ENCODE measurements at places on chromosomes 2 and 18.
A peak's percentile ranks its signal among the peaks of the same experiment; 100 is the strongest.

DNA sequence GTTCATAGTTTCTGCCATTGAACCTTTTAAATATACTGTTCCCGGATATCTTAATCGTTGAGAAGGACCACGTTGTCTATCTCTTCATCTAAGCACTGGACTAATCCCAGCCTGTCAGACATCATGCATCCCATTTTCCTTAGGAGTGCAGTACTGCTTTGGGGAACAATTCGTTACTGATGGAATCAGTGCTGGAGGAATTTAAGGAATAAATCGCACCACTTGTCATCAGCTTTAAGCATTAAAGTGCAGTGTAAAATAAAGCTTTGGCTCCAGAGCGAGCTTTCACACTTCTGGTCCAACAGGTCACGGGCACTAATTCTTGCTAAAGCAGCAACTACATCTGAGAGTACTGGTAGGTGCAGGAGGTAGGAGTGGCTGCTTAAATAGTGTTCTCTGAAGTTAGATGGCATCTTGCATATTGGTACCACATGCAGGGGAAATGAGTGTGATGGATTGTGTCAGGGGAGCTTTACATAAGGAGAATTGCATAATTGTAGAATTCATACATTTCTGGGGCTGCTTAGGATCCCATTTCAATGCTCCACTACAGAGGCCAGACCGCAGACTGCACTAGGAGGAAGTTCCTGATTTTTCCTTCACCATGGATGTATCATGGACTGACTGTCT is 105.7 kb upstream of the RASGRP3 start:
- DNase-seq = no peak

GRCh38 chr2:6906165-6906741 is 11.0 kb upstream of the RNF144A start:
- DNase-seq = no peak

GRCh38 chr2:74464406-74464805 is 776 bp downstream of the MOGS start:
- no peak for DNase-seq

DNA sequence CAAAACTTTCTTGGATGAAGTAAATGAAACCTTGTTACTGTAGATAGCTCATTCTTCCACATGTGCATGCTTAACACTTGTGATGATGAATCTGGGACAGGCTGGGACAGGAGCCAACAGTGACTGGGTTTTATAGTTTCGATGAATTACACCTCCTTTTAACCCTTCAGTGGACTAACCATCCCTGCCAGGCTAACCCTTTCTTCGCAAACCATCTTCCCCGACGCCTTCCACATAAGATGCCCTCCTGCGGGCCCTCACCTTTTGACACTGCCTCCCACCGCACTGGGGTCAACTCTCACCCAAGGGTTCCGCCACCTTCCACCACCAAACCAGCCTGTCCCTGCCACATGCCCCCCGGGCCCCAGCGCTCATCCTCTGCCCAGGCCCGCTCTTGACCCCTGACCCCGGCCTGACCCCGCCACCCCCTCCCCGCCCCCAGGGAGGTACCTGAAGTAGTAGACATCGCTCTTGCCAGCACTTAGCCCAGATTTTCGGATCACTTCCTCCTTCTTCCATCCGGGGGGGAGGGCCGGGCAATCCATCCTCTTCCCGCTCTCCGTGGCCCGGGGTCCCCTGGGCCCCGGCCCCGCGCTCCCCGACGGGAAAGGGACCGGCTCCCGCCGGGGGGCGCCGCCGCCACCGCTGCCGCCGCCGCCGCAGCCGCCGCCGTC is 764 bp downstream of the MBD2 start:
- DNase-seq = peak; percentile 14

DNA sequence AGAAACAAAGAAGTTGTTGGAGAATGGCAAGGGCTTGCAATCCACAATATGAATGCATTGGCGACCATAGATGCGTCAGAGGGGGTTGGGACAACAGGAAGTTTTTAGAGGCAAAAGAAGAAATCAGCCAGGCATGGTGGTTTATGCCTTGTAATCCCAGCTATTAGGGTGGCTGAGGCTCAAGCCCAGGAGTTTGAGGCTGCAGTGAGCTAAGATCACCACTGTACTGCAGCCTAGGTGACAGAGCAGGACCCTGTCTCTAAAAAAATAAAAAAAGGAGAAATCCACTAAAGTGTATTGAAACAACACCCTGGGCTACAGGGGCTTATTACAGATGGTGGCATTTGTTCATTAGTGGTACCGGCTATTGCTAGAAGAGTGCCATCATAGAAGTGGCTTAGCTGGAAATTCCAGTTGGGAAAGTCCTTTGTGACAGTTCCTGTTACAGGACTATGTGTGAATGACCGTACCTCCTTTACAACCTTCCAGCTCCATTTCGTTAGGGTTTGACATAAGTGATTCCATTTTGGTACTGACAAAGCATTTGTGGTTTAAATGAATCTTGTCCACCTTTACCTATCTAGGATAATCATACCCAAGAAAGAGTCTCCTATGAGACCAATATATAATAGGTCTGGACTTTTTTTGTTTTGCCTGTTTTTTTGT is 10.7 kb upstream of the WDSUB1 start:
- no peak for DNase-seq

GRCh38 chr2:192298664-192299063 is 103.9 kb upstream of the TMEFF2 start:
- no peak for DNase-seq

DNA sequence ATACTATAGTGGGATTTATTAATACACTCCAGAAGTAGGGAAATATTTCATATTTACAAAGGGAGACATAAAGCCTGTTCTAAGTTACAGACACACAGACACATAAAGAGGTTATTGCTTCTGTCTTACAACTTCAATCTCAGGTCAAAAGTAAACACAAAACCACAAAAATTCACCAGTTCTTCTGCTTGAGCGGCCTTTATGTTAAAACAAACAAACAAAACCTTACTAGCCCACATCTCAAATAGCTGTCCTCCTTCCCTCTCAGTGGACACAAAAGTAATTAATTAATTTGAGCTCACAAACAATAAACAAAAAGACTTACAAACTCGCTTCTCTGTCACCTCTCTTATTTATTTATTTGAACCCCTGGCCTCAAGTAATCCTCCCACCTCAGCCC is 1.5 kb upstream of the ASNSD1 start:
- DNase-seq = no peak

DNA sequence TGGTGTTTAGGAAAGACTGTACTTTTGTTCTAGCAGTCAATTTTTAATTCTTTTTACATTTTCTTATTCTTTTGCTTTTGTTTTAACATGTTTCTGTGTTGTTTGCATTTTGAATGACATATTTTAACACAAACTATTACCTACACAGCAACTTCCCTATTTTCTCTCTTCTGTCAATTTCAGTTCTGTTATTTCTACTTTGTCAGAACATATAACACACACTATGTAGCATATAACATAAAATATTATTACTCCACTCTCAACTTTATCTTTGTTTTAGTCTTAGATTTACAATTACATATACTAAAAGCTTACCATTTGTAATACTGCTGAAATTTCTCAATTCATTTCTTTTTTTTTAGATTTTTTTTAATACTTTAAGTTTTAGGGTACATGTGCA is 372.7 kb upstream of the VWC2L start:
- no peak for DNase-seq

DNA sequence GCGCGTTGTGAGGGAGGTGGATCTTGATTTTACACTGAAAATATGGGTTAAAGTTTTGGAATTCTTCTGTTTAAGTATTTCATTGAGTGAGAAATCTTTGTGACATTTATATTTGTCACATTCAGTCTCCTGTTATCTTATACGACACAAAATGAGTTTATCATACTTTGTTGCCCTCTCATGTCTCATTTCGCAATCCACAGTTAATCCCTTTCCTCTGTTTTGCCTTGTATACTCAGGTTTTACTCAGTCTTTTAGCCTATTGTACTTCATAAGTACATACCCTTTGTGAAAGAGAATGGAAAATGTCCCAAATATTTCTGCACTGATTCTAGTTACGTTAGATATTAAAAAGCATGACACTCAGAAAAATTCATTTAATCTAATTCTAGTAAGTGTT is 142.7 kb downstream of the ATP9B start:
- no peak for DNase-seq

- no peak for DNase-seq
Measured at GRCh38 chr2:162011706-162012564, 62.1 kb downstream of the DPP4 start.

All from AML-193 (cell line).